ENCODE measurements at places on chromosomes 12 and 14.

- DNase-seq: no peak
These were observed 127.4 kb downstream of the CACNA1C start for GRCh38 chr12:2179953-2180736.

DNA sequence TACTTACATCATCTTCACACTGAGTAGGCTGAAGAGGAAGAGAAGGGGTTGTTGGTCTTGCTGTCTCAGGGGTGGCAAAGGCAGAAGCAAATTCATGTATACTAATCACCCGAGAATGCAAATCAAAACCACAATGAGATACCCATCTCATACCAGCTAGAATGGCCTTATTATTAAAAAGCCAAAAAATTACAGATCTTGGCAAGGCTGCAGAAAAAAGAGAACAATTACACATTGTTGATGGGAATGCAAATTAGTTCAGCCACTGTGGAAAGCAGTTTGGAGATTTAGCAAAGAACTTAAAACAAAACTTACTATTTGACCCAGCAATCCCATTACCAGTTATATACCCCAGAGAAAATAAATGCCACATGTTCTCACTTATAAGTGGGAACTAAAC, 154.9 kb downstream of the SEC23A start:
- no peak for DNase-seq

- no peak for DNase-seq
These were observed 4.5 kb downstream of the KRT8 start for GRCh38 chr12:52900166-52900895.

- no peak for DNase-seq
These were observed 56.9 kb downstream of the CHST11 start for GRCh38 chr12:104513681-104514080.

GRCh38 chr12:118549510-118549980, 173.2 kb downstream of the SUDS3 start:
- no peak for DNase-seq

GRCh38 chr12:120254809-120255208, 10.7 kb downstream of the PXN start:
- DNase-seq: no peak

GRCh38 chr12:12107678-12108077, 36.9 kb downstream of the BCL2L14 start:
- no peak for DNase-seq

All from T-helper 22 cell (primary cell).